Activated CD8-positive, alpha-beta memory T cell treated with anti-CD3 and anti-CD28 coated beads, Interleukin-2, amount 10 ng/mL, durations not matched to agents 7 days and 5 days (primary cell): ENCODE measurements at places on chromosomes 4 and X.

DNA sequence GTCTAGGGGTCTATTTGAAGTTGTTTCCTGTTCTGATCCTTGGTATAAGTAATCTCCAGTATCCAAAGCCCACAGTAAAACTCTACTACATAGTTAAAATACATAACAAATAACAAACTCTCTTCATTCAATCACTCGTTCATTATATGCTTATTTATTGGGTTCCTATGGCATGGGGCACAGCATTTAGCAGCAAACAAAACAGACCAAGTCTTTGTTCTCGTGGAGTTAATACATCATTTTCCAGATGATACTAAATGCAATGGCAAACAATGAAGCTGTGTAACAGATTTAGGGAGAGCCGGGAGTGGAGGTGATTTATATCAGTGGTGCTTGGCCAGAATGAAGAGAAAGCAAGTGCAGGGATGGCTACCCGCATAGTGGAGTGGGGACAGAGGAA, 36.6 kb upstream of the SPARCL1 start:
- DNase-seq = no peak

DNA sequence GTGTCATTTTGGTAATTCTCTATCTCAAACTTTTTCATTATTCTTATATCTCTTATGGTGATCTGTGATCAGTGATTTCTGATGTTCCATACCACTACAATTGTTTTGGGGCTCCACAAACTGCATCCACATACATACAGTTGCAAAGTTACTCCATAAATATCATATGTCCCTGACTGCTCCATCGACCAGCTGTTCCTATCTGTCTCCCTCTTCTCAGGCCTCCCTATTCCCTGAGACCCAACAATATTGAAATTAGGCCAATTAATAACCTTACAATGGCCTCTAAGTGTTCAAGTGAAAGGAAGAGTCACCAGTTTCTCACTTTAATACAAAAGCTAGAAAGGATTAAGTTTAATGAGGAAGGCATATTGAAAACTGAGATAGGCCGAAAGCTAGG, 108.7 kb downstream of the ANAPC10 start:
- DNase-seq = no peak

GRCh38 chr4:24975510-24975909, 55.2 kb downstream of the LGI2 start:
- no peak for DNase-seq

GRCh38 chr4:145821766-145822165, 116.9 kb downstream of the ZNF827 start:
- no peak for DNase-seq
